ENCODE measurements at places on chromosomes 3 and 15.

- DNase-seq, result no peak
Observed at GRCh38 chr3:127049393-127049792, 66.5 kb downstream of the PLXNA1 start.

GRCh38 chr15:31609258-31609681, 282.6 kb downstream of the KLF13 start:
- DNase-seq, result no peak

DNA sequence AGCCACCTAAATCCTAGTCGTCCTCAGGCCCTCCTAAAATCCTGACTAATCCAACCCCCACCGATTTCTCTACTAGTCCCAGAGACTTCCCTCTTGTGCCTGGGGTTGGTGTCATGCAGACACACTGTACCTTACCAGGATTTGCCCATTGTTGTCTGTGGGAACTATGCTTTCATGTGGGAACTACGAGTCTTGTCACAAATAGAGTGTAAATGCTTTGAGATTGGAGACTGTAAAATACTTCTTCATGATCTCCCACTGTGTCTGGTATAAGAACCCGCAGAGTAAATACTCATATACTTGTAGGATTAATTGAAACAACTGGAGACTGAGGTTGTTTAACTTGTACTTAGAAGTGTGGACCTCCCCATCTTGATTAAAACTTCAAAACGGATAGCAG, 11.2 kb downstream of the B3GNT5 start:
- DNase-seq, result no peak

GRCh38 chr3:132394320-132394719, 23.0 kb upstream of the DNAJC13 start:
- no peak for DNase-seq

DNA sequence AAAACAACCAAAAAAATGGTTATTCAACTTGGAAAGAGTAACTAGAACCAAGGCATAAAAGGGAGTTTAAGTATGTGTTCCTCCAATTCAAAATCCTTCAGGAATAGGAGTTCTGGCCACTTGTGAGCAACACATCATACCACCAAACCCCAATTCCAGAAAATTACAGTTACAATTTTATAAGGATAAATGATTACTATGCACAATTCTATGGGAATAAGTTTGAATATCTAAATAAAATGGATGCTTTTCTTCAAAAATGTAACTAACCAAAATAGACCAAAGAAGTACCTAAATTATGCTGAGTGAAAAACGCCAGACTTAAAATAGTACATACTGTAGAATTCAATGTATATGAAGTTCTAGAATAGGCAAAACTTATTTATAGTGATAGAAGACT, 4.6 kb downstream of the HLTF start:
- DNase-seq, result no peak

GRCh38 chr3:153209596-153209995, 47.6 kb downstream of the RAP2B start:
- DNase-seq, result peak; percentile 37

GRCh38 chr3:187618722-187619121, 51.5 kb downstream of the SST start:
- DNase-seq, result no peak

DNA sequence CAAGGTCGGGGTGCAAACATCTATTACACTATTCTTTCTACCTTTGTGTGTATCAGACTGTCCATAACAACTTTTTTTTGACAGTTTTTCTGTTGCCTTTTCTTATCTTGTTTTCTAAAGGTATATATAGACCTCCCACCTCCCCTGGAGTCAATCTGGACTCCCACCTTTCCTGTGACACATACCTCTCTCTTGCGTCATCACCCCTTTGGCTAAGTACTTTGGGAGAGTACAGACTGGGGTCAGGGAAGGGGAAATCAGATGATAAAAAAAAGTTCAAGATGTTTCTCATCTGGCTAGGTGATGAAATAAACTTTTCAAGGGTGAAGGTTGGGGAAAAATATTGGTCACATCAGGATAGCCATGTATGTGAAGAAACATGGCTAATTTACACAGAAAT, 17.2 kb downstream of the TSPAN3 start:
- DNase-seq, result no peak

DNA sequence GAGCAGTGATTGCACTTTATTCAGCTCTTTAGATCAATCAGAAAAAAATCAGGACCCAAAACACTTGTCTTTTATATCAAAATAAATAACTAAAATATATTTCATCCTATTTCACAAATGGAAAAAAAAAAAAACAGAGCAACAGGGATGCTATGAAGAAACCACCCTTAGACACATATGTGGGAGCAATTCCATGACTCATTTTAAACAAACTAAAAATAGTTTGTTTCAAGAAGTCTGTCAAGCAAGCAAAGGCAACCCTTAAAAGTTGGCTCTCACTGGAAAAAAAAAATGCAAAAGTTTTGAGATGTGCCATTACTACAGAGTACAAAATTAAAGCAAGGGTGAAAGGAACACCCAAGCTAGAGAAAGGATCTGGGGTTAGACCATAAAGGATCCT, 5.7 kb downstream of the ATP13A3 start:
- no peak for DNase-seq

GRCh38 chr15:78327466-78327865, 12.7 kb upstream of the CRABP1 start:
- no peak for DNase-seq

Data from omental fat pad (tissue), 4 donors.